ENCODE measurements at places on chromosomes 2 and 18.

- no peak for DNase-seq
- H3K27ac ChIP-seq, result peak overlapping the region; percentile 80
- peaks cover 17% of the 10 kb centered on the region for H3K4me1 ChIP-seq
- no peaks in the 10 kb centered on the region for H3K27me3 ChIP-seq
- no peaks in the 10 kb centered on the region for H3K36me3 ChIP-seq
Measured at GRCh38 chr2:238785528-238785860, 62.4 kb upstream of the TWIST2 start.

DNA sequence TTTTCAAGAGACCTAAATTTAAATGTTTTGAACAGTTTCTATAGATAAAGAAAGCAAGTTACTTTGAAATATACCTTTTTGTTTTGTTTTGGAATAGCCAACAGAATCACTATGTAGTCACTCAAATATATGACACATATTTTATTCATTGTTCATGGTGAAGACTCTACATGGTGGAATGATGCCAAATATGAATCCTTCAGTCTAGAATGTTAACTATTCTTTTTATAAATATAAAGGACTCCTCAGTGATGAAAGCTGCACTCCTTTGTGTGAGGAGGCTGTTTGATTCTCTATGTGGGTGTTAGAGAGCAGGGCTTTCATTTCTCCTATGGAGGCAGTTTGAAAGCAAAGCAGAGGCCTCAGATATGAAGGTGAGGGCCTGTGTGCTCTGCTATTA, 396.4 kb upstream of the LRRTM1 start:
- no peaks in the 10 kb centered on the region for H3K27me3 ChIP-seq
- peak; percentile 38 for DNase-seq
- no peak overlapping the region for H3K27ac ChIP-seq
- no peak overlapping the region for H3K4me3 ChIP-seq

- H3K27me3 ChIP-seq, result no peaks in the 10 kb centered on the region
- H3K36me3 ChIP-seq, result no peaks in the 10 kb centered on the region
- no peak overlapping the region for H3K27ac ChIP-seq
- H3K4me3 ChIP-seq, result no peak overlapping the region
Measured at GRCh38 chr2:179446476-179447141, 182.0 kb upstream of the SESTD1 start.

DNA sequence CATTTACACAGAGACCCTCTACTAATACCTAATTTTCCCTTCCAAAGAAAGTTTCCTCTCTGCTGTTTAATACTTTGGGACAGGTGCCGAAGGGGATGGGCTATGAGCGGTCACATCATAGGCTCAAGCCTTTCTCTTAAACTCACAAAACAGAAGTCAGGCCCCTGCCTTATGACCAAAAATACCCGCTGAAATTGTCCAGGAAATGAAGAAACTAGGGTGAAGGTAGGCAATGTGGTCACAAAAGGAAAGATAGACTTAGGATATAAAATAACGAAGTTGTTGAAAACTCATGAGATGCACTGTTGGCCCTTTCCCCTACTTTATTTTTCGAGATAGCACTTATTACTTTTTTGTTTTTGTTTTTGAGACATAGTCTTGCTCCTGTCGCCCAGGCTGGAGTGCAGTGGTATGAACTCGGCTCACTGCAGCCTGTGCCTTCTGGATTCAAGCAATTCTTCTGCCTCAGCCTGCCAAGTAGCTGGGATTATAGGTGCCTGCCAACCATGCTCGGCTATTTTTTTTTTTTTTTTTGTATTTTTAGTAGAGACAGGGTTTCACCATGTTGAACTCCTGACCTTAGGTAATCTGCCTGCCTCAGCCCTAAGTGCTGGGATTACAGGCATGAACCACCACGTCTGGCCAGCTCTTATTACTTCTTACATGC, 16.3 kb downstream of the SLC8A1 start:
- H3K4me3 ChIP-seq, result no peak overlapping the region
- no peaks in the 10 kb centered on the region for H3K36me3 ChIP-seq
- H3K4me1 ChIP-seq, result peaks cover 57% of the 10 kb centered on the region
- DNase-seq, result no peak
- H3K27me3 ChIP-seq, result no peaks in the 10 kb centered on the region

DNA sequence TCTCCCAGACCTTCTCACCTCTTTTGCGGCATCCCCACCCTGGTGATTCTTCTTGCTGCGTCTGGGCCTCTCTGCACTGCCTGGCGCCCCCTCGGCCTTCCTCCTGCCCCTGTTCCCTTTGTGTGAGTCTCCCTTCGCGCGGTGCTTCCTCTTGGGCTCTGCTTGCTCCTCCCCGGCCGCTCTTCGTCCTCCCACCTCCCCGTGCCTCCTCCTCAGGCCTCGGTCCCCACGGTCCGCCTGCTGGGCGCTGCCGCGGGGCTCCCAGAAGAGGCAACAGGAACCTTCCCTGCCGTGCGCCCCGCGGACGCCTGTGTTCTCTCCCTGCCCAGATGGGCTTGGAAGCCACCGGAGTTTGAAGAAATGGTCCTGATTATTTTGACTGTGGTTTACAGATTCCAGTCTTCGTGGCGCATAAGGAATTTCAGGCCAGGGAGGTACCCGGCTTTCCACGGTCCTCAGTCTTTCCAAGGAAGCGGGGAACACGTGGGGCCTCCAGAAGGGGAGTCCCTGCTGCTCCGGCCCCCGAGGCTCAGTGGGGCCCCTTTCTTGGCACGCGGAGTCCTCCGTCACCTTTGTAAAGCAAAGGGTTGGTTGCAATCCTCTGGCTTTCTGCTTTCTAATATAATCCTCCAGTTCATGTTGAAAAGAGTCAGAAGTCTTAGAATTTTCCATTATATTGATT, 13.1 kb downstream of the RNU2-63P start:
- no peaks in the 10 kb centered on the region for H3K27me3 ChIP-seq
- H3K4me1 ChIP-seq, result no peaks in the 10 kb centered on the region
- no peak overlapping the region for H3K27ac ChIP-seq
- no peak for DNase-seq
- no peaks in the 10 kb centered on the region for H3K36me3 ChIP-seq
- no peak overlapping the region for H3K4me3 ChIP-seq

- H3K36me3 ChIP-seq, result peaks cover 3% of the 10 kb centered on the region
- H3K4me1 ChIP-seq, result peaks cover 8% of the 10 kb centered on the region
- H3K4me3 ChIP-seq, result no peak overlapping the region
- DNase-seq, result no peak
Measured at GRCh38 chr2:227383686-227384085, 4.1 kb downstream of the SCYGR1 start.
